ENCODE measurements at places on chromosomes 3 and 15.

- DNase-seq: no peak
Observed at GRCh38 chr3:31466866-31467265, 65.9 kb upstream of the STT3B start.

- DNase-seq: no peak
Observed at GRCh38 chr15:85582131-85583079, 202.0 kb downstream of the AKAP13 start.

GRCh38 chr3:136909187-136909586 is 47.2 kb downstream of the NCK1 start:
- DNase-seq: no peak

DNA sequence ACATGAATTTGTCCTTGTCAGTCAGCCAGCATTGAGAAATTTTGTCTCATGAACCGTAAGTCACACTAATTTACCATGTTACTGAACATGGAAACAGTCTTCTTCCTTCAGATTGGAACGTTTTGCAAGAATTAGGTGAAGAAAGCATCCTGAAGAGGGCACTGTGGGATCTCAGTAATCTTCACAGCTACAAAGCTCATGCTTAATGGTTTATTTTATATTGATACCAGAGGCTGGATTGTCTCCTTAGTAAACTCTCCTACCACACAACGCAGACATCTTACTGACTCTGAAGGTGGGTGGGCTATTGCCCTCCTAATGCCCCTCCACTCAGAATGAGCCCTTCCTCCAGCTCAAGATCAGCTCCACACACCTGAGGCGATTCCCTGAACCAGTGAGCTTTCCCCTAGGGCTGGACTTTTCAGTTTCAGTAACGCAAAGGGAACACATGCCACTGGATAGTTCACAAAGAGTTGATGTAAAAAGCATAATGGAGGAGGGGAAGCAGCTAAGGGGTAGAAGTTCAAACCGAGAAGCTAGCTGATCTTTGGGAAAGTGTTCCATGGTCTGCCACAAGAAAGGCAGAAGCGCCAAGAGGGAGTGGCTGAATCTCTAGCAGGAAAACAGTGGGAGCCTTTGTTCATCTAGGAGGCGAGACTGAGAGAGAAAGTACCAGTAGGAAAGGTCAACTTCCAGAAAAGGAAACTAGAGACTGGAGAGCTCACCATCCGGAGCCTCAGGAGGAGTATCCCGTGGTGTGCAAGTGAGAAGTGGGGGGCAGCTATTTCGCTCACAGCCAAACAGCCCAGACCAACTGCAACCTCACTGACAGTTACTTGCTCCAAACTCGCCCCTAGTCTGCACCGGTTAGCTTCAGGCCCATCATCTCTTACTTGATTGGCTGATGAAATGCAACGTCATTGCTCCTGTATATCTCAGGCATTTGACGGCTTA is at the start of gene SLC9C1:
Gene SLC9C1 (minus strand): TSS at position 849 of the 954 bp plus-strand sequence. CDS start 7,425 bp downstream, outside the sequence.
- DNase-seq: no peak

- no peak for DNase-seq
Observed at GRCh38 chr3:193879864-193880242, 256.1 kb upstream of the HES1 start.

GRCh38 chr15:73366766-73367623 is 1.8 kb downstream of the HCN4 start:
- no peak for DNase-seq

DNA sequence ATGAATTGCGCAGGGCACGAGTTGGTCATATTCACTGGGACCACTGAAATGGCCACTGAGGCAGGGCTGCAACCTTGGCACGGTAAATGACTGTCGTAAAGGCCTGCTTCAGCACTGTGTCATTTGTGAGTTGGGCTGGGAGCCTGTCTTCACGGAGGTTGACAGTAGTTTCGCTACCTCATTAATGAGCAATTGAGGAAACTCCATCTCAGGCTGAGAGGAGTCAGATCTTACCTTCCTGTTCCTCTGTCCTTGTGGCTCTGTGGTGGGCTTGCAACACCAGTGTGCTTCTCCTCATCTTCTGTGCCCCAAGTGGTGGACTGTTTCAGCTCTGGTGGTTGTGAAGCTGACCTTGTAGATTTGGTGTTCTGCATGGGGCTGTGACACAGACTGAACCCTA is 80.1 kb upstream of the EIF1B start:
- no peak for DNase-seq

DNA sequence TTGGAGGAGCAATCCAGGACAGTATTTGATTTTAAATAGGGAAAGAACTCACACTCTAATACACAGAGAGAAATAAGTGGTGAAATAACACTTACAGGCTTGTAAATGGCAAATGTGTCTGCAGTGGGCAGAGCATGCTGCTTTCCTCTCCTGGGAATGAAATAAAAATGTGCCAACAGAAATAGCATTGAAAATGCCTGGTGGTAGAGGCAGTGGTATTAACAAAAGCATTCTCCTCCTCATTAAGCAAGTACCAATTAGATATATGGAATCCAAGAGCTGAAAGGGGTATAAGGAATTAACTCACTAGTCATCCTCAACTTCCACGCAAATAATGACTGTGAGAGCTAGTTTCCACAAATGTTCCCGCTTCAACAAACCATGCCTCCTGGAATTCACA is 364.1 kb upstream of the KCNMB2 start:
- no peak for DNase-seq

DNA sequence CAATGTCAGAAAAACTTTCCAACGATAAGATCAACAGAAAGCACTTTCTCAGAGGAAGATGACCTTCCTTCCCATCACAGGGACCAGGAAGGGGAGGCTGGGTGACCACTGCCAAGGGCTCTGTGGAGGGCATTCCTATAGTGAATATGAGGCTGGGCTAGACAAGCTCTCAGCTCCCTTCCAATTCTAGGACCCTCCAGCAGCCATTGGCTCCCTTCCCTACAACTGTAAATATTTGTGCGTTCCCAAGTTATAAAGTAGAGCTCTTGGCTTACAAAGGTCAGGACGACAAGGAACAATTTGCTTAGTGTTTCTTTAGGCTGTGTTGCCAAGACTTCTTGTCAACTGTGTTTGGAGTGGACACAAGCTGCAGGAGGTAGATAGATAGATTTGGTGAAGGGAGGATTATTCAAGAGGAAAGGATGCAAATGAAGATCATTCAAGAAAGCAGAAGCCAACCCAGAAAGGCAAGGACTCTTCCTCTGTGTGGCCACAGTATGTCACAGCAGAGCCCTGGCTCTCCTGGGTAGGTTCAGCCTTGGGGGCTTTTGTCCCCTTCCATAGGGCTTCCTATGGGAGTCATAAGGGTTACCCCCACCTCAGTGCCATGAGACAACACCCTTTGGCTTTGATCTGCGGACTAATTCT is 223.6 kb upstream of the TLE3 start:
- no peak for DNase-seq

- no peak for DNase-seq
Observed at GRCh38 chr3:10255835-10256234, 7.6 kb downstream of the TATDN2 start.

DNA sequence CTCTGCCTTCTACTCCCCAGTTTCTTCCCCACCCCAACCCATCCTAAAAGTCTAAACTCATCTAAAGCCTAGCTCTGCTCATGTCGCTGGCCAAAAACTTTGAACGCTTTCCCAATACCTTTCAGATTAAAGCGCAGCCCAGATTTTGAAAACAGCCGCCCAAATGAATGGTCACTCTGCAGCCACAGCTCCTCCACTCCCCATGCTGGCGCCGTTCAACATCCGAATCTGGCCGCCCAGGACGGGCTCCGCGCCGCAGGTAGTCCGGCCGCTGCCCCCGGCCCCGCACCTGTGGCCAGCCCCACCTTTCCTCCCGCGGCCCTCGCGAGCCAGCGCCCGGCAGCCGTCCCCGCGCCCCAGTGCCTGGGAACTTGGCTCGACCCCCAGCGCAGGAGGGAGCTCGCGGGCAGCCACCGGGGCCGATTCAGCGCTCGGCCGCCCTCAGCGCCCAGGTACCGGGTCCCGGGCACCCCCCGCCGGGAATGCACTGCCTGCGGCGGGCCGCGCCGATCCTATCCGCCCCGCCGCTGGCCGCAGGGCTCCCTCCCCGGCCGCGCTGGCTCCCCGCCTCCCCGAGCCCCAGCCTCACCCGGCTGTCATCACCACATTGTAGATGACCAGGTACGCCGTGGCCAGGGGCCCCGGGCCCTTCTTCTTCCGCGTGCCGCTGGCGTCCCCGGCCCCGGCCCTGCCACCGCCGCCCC is 417 bp downstream of the HACD2 start:
- no peak for DNase-seq

DNA sequence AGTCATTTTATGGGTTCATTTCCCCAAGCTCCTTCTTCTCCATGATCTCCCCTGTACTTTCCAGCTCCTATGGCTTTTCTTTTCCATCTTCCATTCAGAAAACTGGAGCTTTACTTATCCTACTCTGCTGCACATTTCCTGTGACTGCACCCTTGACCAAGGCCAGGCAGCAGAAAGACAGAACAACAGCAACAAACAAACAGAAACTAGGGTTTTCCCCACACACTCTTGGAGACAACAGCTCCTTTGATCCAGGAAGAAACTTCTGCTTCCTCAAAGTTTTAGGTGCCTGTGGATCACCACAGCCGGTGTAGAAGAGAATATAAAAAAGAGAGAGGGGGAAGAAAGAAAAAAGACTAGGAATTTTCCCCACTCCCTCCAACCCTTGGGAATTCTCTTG is 342.3 kb upstream of the CFAP20DC start:
- no peak for DNase-seq

- DNase-seq: no peak
Observed at GRCh38 chr3:118755253-118755801, 279.3 kb downstream of the IGSF11 start.

DNA sequence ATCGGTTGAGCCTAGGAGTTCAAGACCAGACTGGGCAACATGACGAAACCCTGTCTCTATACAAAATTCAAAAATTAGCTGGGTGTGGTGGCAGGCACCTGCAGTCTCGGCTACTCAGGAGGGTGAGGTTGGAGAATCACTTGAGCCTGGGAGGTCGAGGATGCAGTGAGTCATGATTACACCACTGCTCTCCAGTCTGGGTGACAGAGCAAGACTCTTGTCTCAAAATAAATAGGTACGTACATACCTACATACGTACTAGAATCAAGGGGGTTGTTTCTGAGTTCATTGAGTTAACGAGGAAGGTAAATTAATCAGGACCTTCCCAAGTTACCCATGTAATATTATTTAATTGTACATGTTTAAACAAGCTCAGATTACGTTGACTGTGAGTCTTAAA is 97.5 kb downstream of the CHL1 start:
- no peak for DNase-seq

GRCh38 chr15:55230051-55230670 is 33.4 kb upstream of the RSL24D1 start:
- no peak for DNase-seq

DNA sequence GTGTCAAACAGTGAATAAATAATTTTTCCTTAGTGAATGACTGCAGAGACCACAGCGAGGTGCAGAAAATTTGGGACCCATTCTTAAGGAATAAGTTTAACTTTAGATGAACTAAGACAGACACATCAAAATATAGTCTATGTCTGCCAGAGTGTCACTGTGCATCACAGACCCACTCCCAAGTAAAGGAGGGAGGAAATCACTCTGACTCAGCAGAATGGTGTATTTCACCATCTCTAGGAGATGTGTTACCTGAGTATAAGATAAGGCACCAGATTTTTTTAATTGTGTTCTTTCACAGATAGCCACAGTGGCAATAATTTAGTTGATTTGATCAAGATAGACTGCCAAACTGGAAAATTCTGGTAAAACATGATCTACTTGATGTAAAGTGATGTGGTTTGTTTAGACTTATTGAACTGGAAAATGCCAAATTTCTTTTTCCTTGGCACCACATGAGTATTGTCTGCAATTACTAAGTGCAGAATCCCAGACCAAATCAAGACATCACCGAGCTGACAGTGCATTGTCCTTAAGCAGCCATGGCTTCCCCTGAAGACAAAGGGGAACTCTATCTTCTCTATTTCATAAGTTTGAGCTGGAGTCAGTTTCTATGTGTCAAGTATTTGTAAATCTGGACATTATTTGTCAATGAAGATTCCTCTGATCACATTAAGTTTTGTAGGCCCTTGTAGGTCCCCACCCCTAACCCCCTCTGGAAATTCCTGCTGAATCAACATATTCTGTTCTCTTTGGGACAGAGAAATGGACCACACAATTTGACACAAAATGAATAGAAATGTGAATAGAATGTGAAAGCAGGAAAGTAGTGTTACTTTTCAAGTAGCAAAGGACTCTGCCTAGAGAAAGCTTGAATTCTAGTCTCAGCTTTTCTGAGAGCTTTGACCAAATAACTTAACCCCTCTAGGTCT is 47.6 kb downstream of the TIPARP start:
- no peak for DNase-seq

DNA sequence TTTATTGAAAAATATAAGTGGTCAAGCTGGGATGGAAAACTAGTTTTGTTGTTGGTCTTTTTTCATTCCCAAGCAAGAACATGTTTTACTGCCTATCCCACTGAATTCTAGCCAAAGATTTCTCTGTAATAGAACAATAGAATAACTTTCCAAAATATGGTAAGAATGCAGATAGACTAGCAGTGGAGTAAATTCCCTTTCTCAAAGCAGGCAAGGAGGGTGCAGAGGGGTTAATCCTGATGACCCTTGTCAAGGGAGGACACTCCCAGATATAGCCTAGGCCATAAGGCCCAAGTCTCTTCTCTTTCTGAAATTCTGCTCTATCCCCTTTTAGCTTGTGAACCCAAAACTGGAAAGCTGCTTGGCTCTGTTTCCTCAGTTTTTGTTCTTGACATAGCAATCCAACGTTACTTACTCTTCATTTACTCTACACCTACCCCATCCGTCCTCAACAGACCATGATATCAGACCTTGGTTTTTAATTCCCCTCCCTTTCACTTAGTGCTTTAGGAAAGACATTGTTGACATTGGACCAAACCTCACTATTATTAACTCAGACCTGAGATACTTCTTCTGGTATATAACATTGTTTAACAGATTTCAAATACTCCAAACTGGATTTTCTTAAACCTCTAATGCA is 453.6 kb upstream of the THBS1 start:
- DNase-seq: no peak

DNA sequence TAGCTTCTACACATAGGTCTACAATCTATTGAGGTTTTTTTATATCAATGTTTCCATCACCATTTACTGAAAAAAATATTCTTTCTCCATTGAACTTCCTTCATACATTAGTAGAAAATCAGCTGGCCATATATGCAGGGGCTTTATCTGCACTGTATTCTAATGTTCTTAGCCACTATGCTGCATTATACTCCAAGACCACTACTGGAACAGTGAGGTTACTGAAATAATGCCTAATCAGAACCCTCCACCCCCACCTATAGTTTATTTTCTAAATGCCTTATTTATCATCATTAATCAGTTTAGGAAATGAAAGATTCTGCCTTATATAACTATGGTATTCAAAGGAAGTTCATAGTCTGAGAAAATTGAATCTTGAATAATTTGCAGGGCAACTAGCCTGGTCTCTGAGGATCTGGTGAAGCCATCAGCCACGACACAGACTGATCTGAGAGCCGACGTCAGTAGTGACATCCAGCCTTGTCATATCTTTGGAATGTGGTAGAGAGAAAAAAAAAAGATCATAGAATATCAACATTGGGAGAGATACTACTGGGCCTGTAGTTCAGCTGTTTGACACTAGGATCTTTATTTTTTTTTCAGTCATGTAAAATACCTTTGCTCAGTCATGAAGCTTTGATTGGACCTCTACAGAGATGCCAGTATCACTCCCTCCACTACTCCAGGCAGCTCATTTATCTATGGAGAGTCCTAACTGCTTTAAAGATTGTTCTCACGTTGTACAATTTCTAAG is 66.6 kb downstream of the P3H2 start:
- DNase-seq: peak; percentile 14

Measured in T1000 (cell line).